NCI-H774 (cell line): ENCODE measurements at places on chromosomes 4 and X.

DNA sequence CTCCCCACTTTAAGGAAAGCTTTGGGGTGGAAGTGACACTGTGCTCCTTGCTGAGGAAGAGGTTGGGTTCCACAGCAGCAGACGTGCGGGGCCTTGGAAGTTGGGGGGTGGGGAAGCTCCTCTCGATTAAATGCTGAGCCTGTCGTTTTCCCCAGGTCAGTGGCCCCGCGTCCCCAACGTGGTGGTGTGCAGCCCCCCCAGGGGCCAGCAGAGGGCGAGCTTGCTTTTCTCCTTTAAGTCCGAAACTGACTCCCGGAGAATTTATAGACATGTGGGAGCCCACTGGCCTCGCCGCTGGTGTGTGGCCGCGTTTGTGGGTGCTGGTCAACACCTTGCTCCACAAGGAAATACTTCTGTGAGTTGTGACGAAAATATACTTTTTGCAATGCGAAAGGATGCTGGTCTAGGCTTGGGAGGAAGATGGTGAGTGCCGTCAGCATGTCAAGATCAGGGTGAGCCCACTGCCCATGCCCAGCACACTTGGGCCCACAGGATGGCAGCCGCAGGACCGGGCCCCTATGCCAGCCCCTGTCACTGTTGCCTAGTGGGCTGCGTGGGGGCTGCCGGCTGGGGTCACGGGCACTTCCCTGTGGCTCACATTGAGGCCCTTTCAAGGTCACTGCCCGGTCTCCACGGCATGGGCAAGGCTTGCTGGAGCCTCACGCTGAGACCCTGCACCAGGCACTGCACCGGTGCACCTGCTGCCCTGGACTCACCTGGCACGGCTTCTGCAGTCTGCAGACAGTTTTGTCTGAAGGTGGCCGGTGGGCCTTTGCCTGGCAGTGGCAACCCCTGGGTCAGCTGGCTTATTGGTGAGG lies 9.4 kb downstream of the UVSSA start:
- DNase-seq = no peak

DNA sequence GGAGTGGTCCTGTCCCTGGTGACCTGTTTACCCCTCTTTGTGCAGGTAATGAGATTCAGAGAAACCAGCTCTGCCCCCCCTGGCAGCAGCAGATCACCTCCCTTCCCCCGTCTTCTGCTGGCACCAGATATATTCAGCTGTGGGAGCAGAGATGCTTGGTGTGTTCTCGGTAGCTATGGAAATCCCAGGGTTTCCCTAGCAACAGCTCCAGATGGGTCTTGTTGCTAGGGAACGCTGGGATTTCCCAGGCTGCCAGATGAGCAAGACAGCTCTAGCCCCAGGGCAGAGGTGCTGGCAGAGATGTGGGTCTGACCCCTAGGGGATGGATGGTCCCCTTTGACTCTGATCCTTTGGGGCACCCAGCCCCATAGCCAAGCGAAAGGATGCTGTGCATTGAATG lies 20.2 kb downstream of the CETN2 start:
- no peak for DNase-seq

DNA sequence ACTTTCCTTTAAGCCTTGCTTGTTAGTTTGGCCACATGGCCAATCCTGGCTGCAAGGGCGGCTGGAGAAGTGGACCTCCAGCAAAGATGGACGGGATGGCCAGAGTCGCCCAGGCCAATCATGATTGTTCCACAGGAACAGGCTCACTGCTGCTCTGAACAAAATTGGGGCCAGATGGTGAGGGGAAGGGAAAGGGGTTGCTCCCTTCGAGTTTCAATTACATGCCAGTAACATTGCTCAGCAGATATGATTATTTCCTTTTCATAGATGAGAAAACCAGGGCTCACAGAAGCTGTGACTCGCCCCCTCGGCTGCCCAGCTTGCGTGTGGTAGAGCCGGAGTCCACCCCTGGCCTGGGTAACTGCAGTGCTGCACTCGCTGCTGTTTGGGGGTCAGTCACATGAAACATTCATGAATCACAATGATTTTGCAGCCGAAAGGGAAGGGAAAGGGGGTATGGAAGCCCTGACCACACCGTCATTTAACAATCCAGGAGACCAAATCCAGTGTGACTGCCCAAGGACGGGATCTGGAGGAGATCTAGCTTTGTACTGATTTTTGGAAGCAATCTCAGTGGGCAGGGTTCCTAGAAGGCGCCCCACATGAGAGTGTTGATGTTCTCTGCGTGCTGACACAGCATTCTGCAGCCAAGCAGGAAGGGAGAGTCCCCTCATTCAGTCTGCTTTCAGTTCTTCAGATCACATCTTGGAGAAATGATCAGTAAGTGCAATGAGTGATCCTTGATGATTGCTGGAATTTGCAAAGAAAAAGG lies 77.3 kb upstream of the MSX1 start:
- no peak for DNase-seq

GRCh38 chr4:11297627-11298026 lies 131.1 kb downstream of the HS3ST1 start:
- no peak for DNase-seq
